CD14-positive monocyte (primary cell): ENCODE measurements at places on chromosomes 3 and 15. TPM values are rescaled to one million over a fixed set of nuclear protein-coding genes. Genes with fewer than 3 reads are reported as not detected.

- no peak overlapping the region for H3K4me3 ChIP-seq
- H3K27ac ChIP-seq = no peak overlapping the region
- H3K27me3 ChIP-seq = no peaks in the 10 kb centered on the region
- peaks cover 15% of the 10 kb centered on the region for H3K36me3 ChIP-seq
- DNase-seq = no peak
- peaks cover 19% of the 10 kb centered on the region for H3K4me1 ChIP-seq
Measured at GRCh38 chr3:141407825-141408224, 39.5 kb downstream of the ZBTB38 start.

- no peak overlapping the region for H3K4me3 ChIP-seq
- no peak overlapping the region for H3K27ac ChIP-seq
- no peaks in the 10 kb centered on the region for H3K36me3 ChIP-seq
- no peaks in the 10 kb centered on the region for H3K4me1 ChIP-seq
- DNase-seq = no peak
Measured at GRCh38 chr3:159165961-159166360, 364.1 kb downstream of the MFSD1 start.

GRCh38 chr3:180018543-180018942, 18.2 kb downstream of the PEX5L start:
- no peak overlapping the region for H3K27ac ChIP-seq
- H3K27me3 ChIP-seq = no peaks in the 10 kb centered on the region
- no peaks in the 10 kb centered on the region for H3K36me3 ChIP-seq
- no peak overlapping the region for H3K4me3 ChIP-seq

- H3K4me3 ChIP-seq = no peak overlapping the region
- H3K27me3 ChIP-seq = no peaks in the 10 kb centered on the region
- H3K4me1 ChIP-seq = no peaks in the 10 kb centered on the region
- H3K27ac ChIP-seq = no peak overlapping the region
- H3K36me3 ChIP-seq = no peaks in the 10 kb centered on the region
- no peak for DNase-seq
Measured at GRCh38 chr3:166688665-166689064, 691.4 kb downstream of the ZBBX start.

GRCh38 chr15:77870195-77871065, 207.1 kb downstream of the TBC1D2B start:
- no peaks in the 10 kb centered on the region for H3K27me3 ChIP-seq
- no peak overlapping the region for H3K4me3 ChIP-seq
- DNase-seq = peak; percentile 22
- no peaks in the 10 kb centered on the region for H3K4me1 ChIP-seq
- H3K27ac ChIP-seq = no peak overlapping the region

GRCh38 chr15:59074607-59075006, 30.3 kb upstream of the CCNB2 start:
- H3K36me3 ChIP-seq = peaks cover 95% of the 10 kb centered on the region
- no peak for DNase-seq
- no peaks in the 10 kb centered on the region for H3K4me1 ChIP-seq
- no peak overlapping the region for H3K4me3 ChIP-seq
- no peaks in the 10 kb centered on the region for H3K27me3 ChIP-seq
- peak overlapping the region; percentile 34 for H3K27ac ChIP-seq

DNA sequence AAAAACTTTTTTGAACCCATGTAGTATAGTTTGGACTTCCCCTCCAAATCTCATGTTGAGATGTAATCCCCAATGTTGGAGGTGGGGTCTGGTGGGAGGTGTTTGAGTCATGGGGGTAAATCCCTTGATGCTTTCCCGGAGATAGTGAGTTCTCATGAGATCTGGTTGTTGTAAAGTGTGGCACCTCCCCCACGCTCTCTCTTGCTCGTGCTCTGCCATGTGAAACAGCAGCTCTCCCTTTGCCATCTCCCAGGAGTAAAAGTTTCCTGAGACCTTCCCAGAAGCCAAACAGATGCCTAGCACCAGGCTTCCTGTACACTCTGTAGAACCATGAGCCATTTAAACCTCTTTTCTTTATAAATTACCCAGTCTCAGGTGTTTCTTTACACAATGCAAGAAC, 16.0 kb upstream of the RNU6-1 start:
- H3K36me3 ChIP-seq = no peaks in the 10 kb centered on the region
- no peak for DNase-seq
- H3K4me1 ChIP-seq = peaks cover 4% of the 10 kb centered on the region
- H3K27me3 ChIP-seq = no peaks in the 10 kb centered on the region
- no peak overlapping the region for H3K27ac ChIP-seq

DNA sequence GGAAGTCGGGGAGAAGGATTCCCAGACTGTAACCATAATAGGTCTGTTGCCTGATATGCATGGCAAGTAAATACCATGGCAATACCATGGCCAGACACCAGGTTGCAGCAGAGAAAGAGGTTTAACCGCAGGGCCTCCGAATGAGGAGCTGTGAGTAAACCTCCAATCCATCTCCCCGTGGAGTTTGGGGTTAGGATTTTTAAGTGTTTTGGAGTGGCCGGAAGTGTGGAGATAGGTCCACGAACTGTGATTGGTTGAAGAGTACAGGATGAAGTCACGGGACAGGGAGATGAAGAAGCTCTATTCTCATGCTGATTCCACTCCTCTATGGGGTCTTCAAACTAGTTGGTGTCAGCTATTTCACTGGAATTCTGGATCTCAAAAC, 127.9 kb downstream of the ST8SIA2 start:
- peak; percentile 4 for DNase-seq
- no peaks in the 10 kb centered on the region for H3K27me3 ChIP-seq
- H3K4me3 ChIP-seq = no peak overlapping the region

- H3K27me3 ChIP-seq = no peaks in the 10 kb centered on the region
- no peak overlapping the region for H3K4me3 ChIP-seq
- DNase-seq = no peak
- H3K4me1 ChIP-seq = no peaks in the 10 kb centered on the region
- H3K27ac ChIP-seq = no peak overlapping the region
Measured at GRCh38 chr3:61414456-61414855, 146.9 kb upstream of the PTPRG start.

DNA sequence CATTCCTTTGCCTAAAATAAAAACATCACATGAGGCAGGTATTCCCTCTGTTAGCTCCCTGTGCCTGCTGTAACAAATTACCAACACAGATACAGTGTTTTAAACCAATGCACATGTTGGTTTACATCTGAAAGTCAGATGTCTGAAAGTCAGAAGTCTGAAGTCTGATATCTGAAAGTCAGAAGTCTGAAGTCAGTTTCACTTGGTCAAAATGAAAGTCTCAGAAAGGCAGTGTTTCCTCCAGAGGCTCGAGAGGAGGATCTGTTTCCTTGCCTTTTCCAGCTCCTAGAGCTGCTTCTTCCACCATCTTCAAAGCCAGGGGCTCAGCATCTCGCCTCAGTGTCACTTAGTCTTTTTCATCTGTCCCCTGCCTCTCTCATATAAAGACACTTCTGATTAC, 22.0 kb downstream of the SST start:
- no peaks in the 10 kb centered on the region for H3K36me3 ChIP-seq
- H3K27ac ChIP-seq = no peak overlapping the region
- DNase-seq = no peak
- H3K27me3 ChIP-seq = peaks cover 8% of the 10 kb centered on the region

DNA sequence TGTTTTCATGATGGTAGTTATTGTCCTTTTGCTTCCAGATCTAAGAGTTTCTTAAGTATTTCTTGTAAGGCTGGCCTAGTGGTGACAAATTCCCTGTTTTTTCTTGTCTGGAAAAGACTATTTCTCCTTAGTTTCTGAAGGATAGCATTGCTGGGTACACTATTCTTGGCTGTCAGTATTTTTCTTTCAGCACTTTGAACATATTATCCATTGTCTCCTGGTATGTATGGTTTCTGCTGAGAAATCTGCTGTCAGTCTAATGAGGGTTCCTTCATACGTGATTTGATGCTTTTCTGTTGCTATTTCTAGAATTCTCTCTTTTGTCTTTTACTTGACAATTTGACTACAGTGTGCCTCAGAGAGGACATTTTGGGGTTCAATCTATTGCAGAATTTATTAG, 134.3 kb downstream of the CGGBP1 start:
- no peaks in the 10 kb centered on the region for H3K27me3 ChIP-seq
- no peaks in the 10 kb centered on the region for H3K4me1 ChIP-seq
- DNase-seq = no peak

- H3K36me3 ChIP-seq = no peaks in the 10 kb centered on the region
- H3K4me1 ChIP-seq = no peaks in the 10 kb centered on the region
- H3K27me3 ChIP-seq = no peaks in the 10 kb centered on the region
- no peak for DNase-seq
- no peak overlapping the region for H3K27ac ChIP-seq
Measured at GRCh38 chr3:127369356-127369935, 81.6 kb upstream of the PRR20G start.

GRCh38 chr3:15602146-15602536, 596 bp downstream of the BTD start:
- peak overlapping the region; percentile 96 for H3K27ac ChIP-seq
- no peak for DNase-seq
- H3K4me1 ChIP-seq = peaks cover 16% of the 10 kb centered on the region
- peak overlapping the region; percentile 88 for H3K4me3 ChIP-seq
- no peaks in the 10 kb centered on the region for H3K27me3 ChIP-seq

DNA sequence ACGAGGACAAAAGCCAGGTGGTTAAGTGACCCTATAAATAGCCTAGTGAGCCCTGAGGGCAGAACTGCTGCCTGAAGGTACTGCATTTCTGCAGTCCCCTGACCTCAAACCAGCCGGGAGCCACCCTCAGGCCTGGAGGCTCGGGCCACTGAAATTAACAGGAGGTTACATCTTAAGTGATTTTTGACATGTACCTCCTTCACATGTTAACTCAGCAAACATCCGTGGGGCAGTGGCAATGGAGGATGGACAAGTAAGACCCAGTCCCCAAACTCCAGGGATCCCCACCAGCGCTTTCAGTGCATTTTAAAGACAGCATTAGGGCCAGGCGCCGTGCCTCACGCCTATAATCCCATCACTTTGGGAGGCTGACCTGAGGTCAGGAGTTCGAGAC, 26.2 kb downstream of the PSTPIP1 start:
- no peak overlapping the region for H3K27ac ChIP-seq
- peaks cover 40% of the 10 kb centered on the region for H3K4me1 ChIP-seq
- DNase-seq = no peak
- H3K27me3 ChIP-seq = no peaks in the 10 kb centered on the region
- H3K36me3 ChIP-seq = peaks cover 88% of the 10 kb centered on the region
- no peak overlapping the region for H3K4me3 ChIP-seq

DNA sequence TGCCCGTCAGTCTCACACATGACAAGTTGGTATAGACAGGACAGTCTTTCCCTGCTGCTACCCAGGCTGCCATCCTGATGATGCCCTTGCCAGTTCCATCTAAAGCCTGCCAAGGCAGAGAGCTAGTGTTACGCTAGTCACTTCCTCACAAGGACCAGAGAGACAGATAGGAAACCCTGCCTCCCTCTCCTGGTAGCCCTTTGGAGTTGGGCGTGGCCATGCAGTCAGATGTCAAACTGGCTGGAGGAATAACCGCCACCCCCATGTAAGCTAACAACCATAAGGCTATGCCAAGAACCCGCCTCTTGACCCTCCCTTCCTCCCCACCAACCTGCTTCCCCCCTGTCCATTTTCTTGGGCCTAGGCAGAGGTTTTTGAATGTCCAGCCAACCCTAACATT, 2.8 kb downstream of the TMEM115 start:
- DNase-seq = peak; percentile 22
- peaks cover 44% of the 10 kb centered on the region for H3K36me3 ChIP-seq
- H3K27ac ChIP-seq = peak overlapping the region; percentile 91

GRCh38 chr3:98504539-98504938, 7.1 kb downstream of the OR5K2 start:
- DNase-seq = no peak
- no peak overlapping the region for H3K27ac ChIP-seq
- H3K4me1 ChIP-seq = no peaks in the 10 kb centered on the region
- no peaks in the 10 kb centered on the region for H3K36me3 ChIP-seq
- H3K27me3 ChIP-seq = no peaks in the 10 kb centered on the region
- H3K4me3 ChIP-seq = no peak overlapping the region

DNA sequence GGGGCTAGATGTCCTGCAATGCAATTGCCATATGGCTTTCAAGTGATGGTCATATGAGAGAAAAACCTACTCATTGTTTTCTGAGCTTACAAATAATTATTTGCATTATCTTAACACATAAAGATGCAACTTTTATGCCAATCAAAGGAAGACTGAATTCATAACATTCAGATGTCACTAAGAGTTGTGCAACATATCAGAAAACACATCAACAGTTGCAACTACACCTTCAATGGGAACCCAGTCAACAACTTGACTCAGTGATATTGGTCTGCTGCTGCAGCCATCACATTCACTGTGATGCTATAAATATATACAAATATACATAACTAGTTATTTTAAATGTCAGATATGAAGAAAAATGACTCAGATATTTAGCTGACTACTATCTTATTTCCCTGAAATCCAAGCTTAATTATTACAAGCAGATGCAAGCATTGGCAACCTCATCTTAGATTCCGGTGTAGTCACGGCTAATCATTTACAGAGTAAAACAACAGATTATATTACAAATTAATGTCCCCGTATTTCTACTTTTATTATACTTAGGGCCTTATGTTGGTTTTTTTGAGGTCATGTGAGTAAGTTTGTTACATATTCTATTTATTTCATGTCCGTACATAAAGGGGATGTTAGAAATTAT, 23.7 kb downstream of the CNTN3 start:
- no peaks in the 10 kb centered on the region for H3K4me1 ChIP-seq
- DNase-seq = no peak

DNA sequence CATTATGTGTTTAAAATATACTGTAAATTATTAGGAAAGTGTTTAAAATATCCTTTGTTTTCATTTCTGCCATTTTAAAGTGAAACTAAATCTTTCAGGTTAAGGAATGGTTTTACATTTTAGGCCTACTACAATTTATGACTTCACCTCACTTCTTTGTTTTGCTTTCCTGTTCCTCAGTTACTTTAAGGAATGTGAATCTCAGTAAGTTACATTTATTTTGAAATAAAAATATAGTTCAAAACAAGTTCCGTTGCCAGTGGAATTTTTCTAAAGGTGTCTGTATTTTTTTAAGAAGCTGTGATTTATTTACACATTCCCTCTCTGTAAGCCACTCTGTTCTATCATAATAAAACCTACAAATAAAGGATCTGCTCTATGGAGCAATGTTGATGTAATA, 630.9 kb upstream of the AGTR1 start:
- DNase-seq = no peak
- no peak overlapping the region for H3K27ac ChIP-seq
- H3K27me3 ChIP-seq = no peaks in the 10 kb centered on the region
- no peak overlapping the region for H3K4me3 ChIP-seq
- no peaks in the 10 kb centered on the region for H3K36me3 ChIP-seq
- H3K4me1 ChIP-seq = no peaks in the 10 kb centered on the region

DNA sequence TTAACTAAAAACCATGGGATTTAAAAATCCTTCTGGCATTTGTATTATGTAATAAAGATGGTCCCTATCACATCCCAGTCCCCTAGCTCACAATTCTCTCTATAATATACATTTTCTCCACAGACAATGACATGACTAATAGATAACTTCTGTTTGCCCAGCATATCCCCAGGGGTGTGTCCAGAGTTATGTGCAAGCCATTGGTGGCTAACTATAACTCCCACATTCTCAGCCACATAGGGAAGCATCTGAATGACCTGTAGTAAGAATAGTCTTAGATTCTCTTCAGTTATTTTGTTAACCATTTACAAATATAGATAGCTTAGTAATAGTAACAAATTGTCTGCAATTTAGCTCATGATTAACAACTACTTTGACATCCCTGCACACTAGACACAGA, 52.2 kb upstream of the RBSN start:
- no peak overlapping the region for H3K4me3 ChIP-seq
- H3K27ac ChIP-seq = no peak overlapping the region
- H3K4me1 ChIP-seq = no peaks in the 10 kb centered on the region

Gene C3orf85
- not detected for polyA plus RNA-seq

Gene ADAMTS9
- not detected for polyA plus RNA-seq

Gene SERPINI2
- polyA plus RNA-seq = not detected

Gene WNT7A
- polyA plus RNA-seq = not detected

Gene ATP13A5
- polyA plus RNA-seq = not detected in 2 replicates

Gene CILP
- polyA plus RNA-seq = not detected

Gene RTP4
- 6.6 TPM for polyA plus RNA-seq

Gene CLSTN2
- not detected for polyA plus RNA-seq

Gene STRA6
- polyA plus RNA-seq = not detected in 2 replicates
